Karpas-422 (cell line): ENCODE measurements at places on chromosomes 11 and 22.
A peak's percentile ranks its signal among the peaks of the same experiment; 100 is the strongest.

DNA sequence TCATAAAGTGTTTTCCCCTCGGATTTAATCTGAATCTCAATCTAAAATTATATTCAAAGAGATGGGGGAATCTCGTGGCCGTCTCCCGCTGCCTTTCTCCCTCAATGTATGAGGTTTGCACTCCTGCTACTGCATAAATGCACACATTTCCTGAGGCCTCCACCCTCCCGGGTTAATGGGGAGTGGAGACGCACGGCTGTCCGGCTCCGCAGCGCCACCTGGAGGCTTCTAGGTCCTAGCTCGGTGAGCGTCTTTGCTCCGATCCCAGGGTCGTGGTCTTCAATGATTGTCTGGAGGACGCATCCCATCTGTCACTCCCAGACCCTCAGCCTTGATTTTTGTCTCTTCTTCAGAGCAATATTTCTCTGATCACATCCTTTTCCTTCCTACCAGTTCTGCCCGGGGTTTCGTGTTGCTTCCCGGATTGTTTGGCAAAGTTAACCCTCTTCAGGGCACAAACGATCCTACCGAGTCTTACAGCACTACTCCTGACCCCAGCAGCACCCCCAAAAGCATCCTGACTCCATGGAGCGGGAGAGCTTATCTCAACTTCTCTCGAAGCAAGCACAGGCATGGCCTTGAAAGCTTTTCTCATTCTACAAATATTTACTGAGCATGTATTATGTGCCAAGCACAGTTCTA, at the start of gene LMO1:
LMO1 (minus strand) TSS at position 110 of the 642 bp plus-strand sequence. CDS start 516 bp downstream, outside the sequence.
- no peaks in the 10 kb centered on the region for H3K4me1 ChIP-seq
- no peaks in the 10 kb centered on the region for H3K27me3 ChIP-seq
- H3K27ac ChIP-seq = no peak within 1 kb of the TSS
- H3K36me3 ChIP-seq = no peaks in the 10 kb centered on the region
- H3K4me3 ChIP-seq = no peak within 1 kb of the TSS

DNA sequence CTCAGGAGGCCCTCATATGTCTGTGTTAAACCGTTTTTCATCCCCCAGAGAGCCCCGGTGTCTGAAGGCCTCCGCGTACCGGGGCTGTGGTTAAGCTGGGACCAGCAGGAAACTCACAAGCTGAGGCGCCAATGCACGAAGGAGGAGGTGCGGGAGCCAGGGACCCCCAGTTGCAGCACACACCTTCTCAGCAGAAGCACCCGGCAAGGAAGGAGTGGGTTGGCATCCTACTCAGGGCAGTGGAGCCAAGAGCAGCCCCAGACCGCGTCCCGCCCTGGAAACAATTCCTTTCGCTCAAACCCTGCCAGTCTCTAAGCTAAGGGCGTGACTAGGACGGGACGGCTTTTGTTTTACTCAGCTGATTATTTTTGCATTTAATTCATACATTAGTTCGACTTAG, 726.9 kb downstream of the BRD1 start:
- H3K27ac ChIP-seq = no peak overlapping the region
- no peak overlapping the region for H3K4me3 ChIP-seq
- no peaks in the 10 kb centered on the region for H3K36me3 ChIP-seq
- no peaks in the 10 kb centered on the region for H3K4me1 ChIP-seq
- DNase-seq = no peak

- no peaks in the 10 kb centered on the region for H3K36me3 ChIP-seq
- H3K4me3 ChIP-seq = no peak overlapping the region
- DNase-seq = peak; percentile 63
Measured at GRCh38 chr11:75270896-75271418, 30.4 kb downstream of the TPBGL start.

- no peaks in the 10 kb centered on the region for H3K36me3 ChIP-seq
- no peak for DNase-seq
- H3K4me3 ChIP-seq = no peak overlapping the region
- no peaks in the 10 kb centered on the region for H3K27me3 ChIP-seq
- H3K4me1 ChIP-seq = no peaks in the 10 kb centered on the region
Measured at GRCh38 chr11:120064341-120064740, 73.6 kb downstream of the TRIM29 start.

DNA sequence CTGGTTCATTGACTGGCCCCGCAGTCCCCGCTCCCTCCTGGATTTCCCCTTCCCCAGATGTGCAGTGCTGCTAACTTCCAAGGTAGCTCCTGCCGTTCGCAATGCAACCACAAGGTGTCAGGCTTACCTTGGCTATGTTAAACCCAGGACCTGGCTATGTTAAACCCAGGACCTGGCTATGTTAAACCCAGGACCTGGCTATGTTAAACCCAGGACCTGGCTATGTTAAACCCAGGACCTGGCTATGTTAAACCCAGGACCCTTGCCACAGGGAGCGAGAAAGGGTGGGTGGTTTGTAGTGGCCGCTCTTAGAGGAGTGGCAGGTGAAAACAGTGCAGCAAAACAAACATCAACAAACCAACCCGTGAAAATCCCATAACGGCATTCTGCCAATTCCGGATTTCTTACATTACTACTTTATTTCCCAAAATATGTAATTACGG, 2.9 kb upstream of the ADAMTS8 start:
- no peaks in the 10 kb centered on the region for H3K27me3 ChIP-seq
- peaks cover 3% of the 10 kb centered on the region; the same call in 1 of the 2 replicates for H3K4me1 ChIP-seq
- DNase-seq = peak; percentile 73
- H3K4me3 ChIP-seq = no peak overlapping the region
- H3K27ac ChIP-seq = no peak overlapping the region
- H3K36me3 ChIP-seq = no peaks in the 10 kb centered on the region

- no peak for DNase-seq
- H3K27me3 ChIP-seq = no peaks in the 10 kb centered on the region
- no peak overlapping the region for H3K27ac ChIP-seq
- no peak overlapping the region for H3K4me3 ChIP-seq
Measured at GRCh38 chr22:37922191-37922590, 16.1 kb downstream of the MICALL1 start.
